Epithelial cell of esophagus (primary cell): ENCODE measurements at places on chromosomes 7 and 10.
A peak's percentile ranks its signal among the peaks of the same experiment; 100 is the strongest.

GRCh38 chr7:28855538-28856217 is 102.5 kb downstream of the TRIL start:
- DNase-seq = peak; percentile 93

GRCh38 chr10:128337860-128338378 is 211.7 kb upstream of the MKI67 start:
- no peak for DNase-seq

GRCh38 chr10:132978542-132978941 is 36.2 kb upstream of the CFAP46 start:
- DNase-seq = no peak

DNA sequence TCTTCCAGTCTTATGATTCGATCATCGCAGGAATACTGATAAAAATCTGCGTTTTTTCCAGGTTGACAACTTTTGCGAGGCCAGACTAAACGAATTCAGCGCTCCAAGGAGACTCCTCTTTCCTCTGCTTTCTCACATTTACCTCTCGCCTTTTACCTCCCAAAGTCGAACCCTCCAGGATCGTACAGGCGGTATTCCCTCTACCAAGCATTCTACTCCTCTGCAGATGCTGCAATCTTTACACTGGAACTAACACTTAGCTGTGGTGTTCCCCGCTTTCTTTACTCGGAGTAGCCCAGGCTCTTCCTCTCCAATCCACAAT is 449 bp downstream of the NUDT5 start:
- no peak for DNase-seq

GRCh38 chr10:129765664-129766550 is 198.2 kb downstream of the EBF3 start:
- no peak for DNase-seq
